Activated T-helper 1 cell treated with anti-CD3 and anti-CD28 coated beads, Interleukin-12 subunit alpha, Interleukin-12 subunit beta, Interleukin-2, Interleukin-4 antibody, amounts not matched to agents 30 ng/mL and 10 ng/mL and 1 ng/mL, durations not matched to agents 14 hours and 24 hours and 36 hours (primary cell): ENCODE measurements at places on chromosomes 3 and 15. TPM values are rescaled to one million over a fixed set of nuclear protein-coding genes. Genes with fewer than 3 reads are reported as not detected.

Gene ETV5
- 3.3 and 3.6 TPM in 2 replicates for total RNA-seq

Gene TRPM1
- not detected in 2 replicates for total RNA-seq

Gene CYP1A2
- not detected in 2 replicates for total RNA-seq

DNA sequence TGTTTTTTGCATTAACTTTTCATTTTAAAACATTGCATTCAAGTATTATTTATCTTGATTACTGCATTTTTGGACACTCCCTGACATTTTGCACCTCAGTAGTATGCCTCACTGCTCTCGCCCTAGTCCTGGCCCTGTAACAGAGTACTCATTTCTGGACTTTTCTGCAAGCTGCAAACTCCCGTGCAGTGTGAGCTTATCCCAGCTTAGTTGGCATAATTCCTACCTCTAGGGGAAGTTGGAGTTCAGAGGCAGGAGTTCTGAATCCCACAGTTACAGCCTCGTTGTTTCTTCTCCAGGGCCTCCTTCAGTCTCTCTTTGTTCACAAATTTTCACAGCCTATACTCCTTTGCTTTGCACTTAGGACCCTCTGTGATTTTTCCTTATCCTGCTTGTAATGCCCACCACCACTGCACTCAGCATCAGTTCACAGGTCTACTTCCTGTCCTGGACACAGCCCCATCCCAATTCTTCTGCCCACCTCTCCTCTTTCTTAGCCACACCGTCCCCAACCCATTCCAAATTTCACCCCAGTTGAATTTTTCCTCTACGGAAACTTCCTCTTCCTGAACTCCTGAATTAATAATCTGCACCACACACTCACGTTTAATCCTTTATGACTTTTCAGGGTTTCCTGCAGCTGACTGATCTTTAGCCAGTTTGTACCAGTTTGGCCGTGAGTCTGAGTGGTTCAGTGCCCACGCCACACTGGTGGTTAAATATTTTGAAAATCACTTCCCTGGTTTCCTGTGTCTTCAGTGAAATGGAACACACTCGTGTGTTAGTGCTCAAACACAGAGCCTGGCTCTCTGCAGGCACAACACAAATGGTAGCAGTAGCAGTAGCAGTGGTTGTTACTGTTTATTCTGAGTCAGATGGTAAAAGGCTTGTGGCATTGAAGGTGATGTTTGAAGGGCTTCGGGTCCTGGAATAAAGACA lies 6.3 kb upstream of the CTSH start:
- no peak overlapping the region for H3K4me3 ChIP-seq
- H3K27me3 ChIP-seq: peaks cover 20% of the 10 kb centered on the region
- no peak overlapping the region for H3K27ac ChIP-seq
- H3K4me1 ChIP-seq: peaks cover 9% of the 10 kb centered on the region
- DNase-seq: no peak
- no peaks in the 10 kb centered on the region for H3K36me3 ChIP-seq

DNA sequence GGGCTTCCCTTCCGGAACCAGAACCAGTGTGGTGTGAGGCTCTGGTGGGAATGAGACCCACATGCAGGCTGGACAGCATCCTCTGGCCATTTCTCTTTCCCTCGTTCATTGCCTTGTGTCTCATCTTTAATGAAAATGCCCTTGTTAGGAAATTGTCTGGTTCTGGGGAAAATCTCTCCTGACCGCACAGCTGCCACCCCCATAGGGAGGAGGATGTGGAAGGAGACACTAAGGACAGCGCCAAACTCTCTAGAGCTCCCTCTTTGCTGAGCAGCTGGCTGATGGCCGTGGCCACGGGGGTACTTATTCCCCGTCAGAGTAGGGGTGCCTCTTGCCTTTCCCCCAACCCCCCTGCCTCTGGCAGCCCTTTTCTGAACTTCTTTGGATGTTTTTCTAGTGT lies 297.6 kb upstream of the C2CD4B start:
- H3K27ac ChIP-seq: no peak overlapping the region
- H3K4me3 ChIP-seq: no peak overlapping the region
- no peaks in the 10 kb centered on the region for H3K36me3 ChIP-seq
- DNase-seq: no peak
- H3K4me1 ChIP-seq: no peaks in the 10 kb centered on the region

GRCh38 chr15:33864360-33865075 lies 103.8 kb upstream of the CHRM5 start:
- no peak overlapping the region for H3K27ac ChIP-seq
- H3K4me3 ChIP-seq: no peak overlapping the region
- no peak for DNase-seq
- no peaks in the 10 kb centered on the region for H3K27me3 ChIP-seq
- peaks cover 8% of the 10 kb centered on the region for H3K4me1 ChIP-seq
